ENCODE measurements at places on chromosomes 6 and 20.

DNA sequence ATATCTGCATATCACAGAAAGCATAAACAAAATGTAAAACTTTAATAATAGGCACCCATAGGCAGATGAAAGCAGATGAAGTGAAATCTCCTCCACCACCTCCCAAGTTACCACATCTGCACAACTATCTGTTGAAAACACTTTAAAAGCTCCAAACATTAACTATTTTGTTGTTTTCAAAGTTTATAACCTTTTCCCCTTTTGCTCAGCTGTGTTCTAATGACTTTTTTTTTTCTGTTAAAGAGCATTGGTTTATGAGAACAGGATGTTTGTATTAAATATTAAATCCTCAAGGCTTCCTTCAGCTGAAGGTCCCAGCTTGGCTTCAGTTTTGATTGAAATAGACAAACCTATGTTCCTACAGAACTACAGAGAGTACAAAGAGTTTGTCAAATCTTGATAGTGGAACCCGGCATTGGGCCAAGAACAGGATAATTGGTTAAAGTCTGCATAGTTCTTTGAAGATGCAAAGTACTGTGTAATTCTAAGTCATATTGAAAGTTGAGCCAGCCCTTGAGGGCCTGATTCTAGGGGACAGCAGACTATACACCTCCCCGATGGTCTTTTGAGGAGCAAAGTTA is 255.1 kb upstream of the JAG1 start:
- DNase-seq = no peak

DNA sequence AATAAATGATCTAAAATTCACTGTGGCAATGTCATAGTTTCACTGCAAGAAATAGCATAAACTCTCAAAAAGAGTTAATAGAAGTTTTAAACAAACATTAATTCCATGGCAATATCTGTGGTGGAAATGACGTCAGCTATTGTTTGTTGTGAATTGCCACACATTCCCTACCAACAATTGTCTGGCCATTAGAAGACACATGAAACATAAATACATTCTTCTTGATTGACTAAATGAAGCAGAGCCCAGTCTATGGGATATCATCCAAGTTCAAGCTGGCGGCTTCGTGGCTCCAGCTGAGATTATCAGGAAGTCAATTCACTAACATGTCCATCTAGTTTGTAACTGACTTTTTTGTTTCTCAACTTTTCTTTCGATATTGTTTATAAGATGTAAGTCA is 369.0 kb downstream of the ARHGAP18 start:
- no peak for DNase-seq

DNA sequence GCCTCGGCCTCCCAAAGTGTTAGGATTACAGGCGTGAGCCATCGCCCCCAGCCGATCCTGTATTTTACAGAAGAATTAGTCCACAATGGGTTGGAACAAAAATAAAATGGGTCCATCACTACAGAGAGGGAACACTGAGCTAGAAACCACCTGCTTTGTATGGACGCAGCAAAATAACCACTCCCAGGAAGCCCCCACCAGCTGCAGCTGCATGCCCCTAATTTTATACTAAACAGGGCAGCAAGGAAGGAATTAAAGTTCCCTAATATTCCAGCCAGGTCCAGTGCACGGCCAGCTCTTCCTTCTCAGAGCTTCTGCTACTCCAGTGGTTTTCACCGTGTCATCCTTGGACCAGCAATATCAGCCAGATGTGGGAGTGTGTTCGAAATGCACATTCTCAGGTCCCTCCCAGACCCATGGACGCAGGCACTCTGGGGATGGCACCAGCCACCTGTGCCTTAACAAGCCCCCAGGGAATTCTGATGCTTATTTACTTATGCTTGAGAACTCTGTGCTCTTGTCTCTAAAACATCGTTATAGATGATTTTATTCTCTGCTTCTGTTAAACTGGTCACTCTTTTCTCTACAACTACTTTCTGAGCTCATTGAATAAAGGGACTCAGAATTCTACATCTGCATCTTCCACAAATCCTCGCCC is 189.5 kb upstream of the SLC24A3 start:
- no peak for DNase-seq

GRCh38 chr20:41086402-41087324 is 50.7 kb upstream of the PLCG1 start:
- DNase-seq = no peak

- DNase-seq = no peak
Measured at GRCh38 chr6:134170844-134171243, 118.4 kb upstream of the SLC2A12 start.

Measured in left forelimb (tissue), 1 donor.